ENCODE measurements at places on chromosomes 3 and 15.

DNA sequence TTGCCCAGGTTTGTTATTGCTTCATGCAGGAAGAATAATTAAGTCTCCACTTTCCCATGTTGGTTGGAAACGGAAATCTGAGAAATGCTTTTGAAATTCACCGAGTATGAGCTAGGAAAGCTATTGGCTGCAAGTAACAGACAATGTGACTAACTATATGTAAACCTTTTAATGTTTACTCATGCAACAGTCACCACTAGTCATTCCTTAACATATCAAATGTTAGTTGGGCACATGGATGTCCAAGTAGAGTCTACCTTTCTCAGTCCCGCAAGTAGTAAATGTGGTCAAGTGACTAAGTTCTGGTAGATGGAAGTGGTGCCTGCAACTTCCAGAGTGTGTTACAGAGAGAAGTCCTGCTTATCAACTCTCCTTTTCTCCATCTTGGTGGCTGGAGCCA, 52.5 kb downstream of the KLF15 start:
- no peak for DNase-seq

- no peak for DNase-seq
These were observed 352.3 kb downstream of the LRTM1 start for GRCh38 chr3:54575618-54575960.

DNA sequence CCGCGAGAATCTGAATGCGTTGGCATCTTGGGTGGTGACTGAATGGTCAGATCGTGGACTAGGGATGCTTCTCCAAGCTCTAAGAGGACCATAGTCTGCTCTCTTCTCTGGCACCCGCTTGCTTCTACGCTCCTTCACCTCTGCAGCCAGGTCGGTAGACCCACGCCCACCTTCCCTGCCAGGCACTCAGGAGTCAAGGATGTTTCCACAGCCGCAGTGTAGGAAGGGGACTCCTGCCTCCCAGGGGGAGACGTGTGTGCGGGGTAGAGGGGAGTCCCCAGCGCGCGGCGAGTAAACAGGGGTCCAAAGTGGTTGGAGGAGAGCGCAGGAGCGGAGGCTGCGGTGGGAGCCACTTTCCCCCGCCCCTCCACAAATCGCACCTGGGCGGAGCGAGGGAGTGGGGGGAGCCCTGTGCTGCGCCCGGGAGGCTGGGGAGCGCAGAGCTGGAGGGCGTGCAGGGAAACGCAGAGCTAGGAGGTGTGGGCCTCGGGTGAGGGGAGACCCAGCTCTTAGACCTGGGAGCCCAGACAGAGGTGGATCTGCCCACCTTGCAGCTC, 1.7 kb downstream of the LRRC3B start:
- no peak for DNase-seq

GRCh38 chr3:13353506-13353905, 66.6 kb downstream of the NUP210 start:
- no peak for DNase-seq

GRCh38 chr3:4629095-4630007, 136.2 kb downstream of the ITPR1 start:
- no peak for DNase-seq

DNA sequence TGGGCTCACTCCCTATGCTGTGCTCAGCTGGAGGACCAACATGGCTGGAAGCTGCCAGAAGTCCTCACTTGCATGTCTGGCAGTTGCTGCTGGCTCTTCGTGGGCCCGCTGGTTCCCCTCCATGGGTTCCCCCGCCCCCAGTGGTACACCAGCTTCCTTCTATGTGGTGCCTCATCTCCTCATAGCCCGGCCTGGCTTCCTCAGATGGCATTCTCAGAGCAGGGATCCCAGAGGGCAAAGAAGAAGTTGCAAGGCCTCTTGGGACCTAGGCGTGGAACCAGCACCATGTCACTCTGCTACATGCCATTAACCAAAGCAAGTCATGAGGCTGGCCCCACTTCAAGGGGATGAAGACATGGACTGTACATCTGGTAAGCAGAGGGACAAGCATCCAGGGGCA, 2.9 kb upstream of the CFAP92 start:
- no peak for DNase-seq

GRCh38 chr3:21620511-21621155, 130.4 kb downstream of the ZNF385D start:
- DNase-seq, result no peak

All from activated CD8-positive, alpha-beta memory T cell treated with anti-CD3 and anti-CD28 coated beads, Interleukin-2, amount 50 U/mL, for 48 hours (primary cell).